Astrocyte of the hippocampus (primary cell): ENCODE measurements at places on chromosomes 4 and X.

DNA sequence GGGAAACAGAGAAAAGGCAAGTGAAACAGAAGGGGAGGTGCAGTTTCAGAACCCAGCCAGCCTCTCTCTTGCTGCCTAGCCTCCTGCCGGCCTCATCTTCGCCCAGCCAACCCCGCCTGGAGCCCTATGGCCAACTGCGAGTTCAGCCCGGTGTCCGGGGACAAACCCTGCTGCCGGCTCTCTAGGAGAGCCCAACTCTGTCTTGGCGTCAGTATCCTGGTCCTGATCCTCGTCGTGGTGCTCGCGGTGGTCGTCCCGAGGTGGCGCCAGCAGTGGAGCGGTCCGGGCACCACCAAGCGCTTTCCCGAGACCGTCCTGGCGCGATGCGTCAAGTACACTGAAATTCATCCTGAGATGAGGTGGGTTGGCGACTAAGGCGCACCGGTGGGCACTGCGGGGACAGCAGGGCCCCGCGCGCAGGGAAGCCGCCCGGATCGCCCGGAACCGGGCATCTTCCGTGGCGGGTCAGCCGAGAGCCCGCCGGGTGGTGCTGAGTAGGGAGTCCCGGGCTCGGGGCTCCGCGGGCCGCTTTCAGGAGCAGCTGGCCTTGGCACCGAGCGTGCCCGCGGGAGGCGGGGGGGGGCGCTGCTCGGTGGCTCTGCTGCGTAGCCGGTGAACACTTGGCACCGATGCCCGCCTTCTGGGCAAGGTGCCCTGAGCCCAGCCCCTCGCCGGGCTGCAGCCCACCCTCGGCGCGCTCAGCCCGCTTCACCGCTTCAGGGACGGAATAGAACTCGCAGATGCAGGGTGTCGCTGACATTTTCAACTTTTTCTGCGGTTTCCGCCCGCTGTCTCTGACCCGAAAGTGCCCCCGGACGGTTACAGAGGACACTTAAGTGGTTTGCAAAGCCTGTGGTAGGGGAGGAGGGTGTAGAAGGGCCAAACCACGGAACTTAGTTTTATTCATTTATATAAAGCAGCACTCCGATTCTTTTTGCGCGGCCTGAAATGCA is at the start of gene CD38:
CD38 (plus strand) TSS at position 40 of the 953 bp plus-strand sequence; CDS start at position 127, 87 bp downstream.
- DNase-seq, result peak; percentile 57

DNA sequence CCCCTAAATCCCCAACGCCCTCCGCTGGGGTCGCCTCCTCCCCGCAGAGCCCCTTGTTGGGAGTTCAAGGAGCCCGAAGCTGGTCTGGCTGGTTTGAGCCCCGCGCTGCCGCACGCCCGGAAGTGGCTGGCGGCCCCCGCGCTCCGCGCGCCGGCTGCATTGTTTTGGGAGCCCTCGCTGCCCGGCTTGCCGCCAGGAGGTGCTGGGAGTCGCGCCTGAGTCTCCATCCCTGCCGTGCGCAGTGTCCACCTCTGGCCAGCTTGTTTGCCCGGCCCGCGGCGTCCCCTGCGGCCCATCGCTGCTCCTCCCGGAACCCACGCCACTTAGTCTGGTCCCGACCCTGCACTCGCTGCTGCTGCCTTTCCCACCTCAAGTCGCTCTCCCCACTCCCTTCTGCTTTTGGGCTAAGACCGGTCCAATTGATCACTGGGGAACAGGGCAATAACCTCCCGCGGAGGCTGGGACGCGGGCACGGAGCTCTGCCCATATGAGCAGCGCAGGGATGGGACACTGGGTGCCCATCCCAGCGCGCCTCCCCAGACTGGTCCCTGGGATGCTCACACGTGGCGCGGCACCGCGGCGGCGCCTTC is 2.2 kb upstream of the SFRP2 start:
- peak; percentile 80 for DNase-seq

DNA sequence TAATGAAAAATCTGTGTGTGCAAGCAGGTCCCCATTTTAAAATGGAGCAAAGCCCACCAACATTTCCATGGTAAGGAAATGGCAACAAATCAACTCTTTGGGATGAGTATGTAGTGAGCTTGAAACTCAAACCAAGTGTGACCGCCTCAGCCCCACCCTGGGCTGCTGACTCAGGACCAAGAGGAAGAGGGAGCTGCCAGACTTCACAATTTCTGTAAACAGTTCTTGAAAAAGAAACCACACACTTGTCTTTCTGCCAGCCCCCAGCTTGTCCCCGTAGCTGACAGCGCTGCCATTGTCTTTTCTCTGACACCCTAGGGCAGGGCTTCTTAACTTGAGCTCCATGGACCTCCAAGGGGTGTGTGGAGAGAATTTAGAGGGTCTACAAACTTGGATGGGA is 10.3 kb downstream of the RTL5 start:
- peak; percentile 81 for DNase-seq

- DNase-seq, result no peak
Measured at GRCh38 chr4:80535551-80535950, 200.0 kb downstream of the CFAP299 start.

- no peak for DNase-seq
Measured at GRCh38 chrX:12910423-12911121, 4.2 kb downstream of the TLR8 start.

GRCh38 chr4:165118256-165118909 is 5.7 kb upstream of the TMEM192 start:
- peak; percentile 11 for DNase-seq
